WTC11 (cell line): ENCODE measurements at places on chromosomes 13 and 19. TPM values are rescaled to one million over a fixed set of nuclear protein-coding genes. Genes with fewer than 3 reads are reported as not detected.

The C19orf67 gene
- 0.35 to 0.87 TPM (median 0.41 TPM) in 3 replicates for total RNA-seq

The RASA3 gene
- total RNA-seq: 16.5 to 22.3 TPM (median 16.9 TPM) in 3 replicates

The WTIP gene
- total RNA-seq: 14.3 to 18.1 TPM (median 16.0 TPM) in 3 replicates

The CALR3 gene
- total RNA-seq: 0.21 to 0.87 TPM (median 0.50 TPM) in 3 replicates

The KCNC3 gene
- 8.5 to 10.1 TPM (median 10.0 TPM) in 3 replicates for total RNA-seq

The CTXN1 gene
- total RNA-seq: 41.5 to 48.2 TPM (median 44.3 TPM) in 3 replicates

The UPK1A gene
- total RNA-seq: 1.6 to 3.0 TPM (median 2.7 TPM) in 3 replicates

DNA sequence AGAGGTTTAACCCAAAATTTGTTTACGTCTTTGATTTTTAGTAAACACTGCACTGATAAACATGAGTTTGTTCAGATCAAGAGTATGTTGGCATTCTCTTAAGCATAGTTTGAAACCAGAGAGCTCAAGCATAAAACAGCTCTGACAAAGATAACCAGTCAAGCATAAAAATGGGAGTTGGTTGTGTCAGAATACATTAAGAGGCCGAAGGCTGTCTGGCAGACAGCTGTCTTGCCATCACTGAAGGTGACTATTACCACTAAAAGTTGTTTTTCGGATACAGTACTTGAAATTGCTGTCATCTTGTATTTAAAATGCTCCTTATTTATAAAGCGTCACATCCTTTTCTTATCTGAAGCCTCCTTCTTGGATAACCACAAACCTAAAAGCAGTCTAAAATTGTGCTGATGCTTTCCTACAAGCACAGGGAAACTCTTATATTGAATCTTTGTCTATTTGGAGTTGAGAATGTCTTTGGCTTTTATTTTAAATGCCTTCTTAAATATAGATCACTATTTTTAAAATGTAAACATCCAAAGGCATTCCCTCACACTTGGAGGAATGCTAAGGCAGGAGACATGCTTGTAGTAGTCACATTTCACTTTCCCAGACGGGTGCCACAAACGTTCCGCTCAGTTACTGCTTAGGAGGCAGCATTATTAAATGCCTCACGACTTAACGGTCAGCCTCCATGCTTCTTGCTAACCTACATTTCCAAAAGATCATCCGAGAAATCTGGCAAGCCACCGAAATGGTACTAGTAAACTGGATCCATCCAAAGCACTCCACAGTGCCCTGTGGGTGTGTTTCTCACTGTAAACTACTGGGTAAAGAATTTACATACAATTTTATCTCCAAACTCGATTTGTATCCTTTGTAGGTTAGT, 1.5 kb downstream of the SMAD9 start:
- no peak for DNase-seq
- H3K36me3 ChIP-seq: no peaks in the 10 kb centered on the region
- peaks cover 11% of the 10 kb centered on the region for H3K4me1 ChIP-seq
- H3K27me3 ChIP-seq: peaks cover 54% of the 10 kb centered on the region

DNA sequence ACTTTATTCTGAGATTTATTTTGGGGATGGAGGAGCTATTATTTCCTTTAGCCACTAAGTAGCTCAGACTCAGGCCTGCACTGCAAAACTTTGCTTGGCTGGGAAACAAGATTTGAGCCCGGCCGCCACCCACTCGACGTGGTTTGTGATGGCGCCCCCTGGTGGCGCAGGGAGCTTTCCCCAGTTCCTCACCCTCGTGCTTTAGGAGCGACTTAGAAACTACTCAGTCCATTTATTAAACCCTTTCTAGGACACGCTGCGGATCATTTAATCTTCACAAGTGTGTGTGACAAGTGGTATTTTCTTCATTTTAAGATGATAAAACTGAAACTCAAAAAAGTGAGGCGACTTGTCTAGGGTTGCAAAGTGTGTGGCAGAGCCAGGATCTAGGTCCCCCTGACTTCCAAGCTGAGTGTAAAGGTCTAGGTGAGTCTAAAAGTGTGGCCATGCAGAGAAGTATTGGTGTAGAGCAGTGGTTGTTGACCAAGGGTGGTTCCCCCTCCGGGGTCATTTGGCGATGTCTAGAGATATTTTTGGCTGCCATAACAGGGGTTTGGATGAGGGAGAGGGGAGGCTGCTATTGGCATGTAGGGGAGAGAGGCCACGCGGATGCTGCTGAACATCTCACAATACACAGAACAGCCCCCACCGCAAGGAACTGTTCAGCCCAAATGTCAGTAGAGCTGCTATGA, 2.2 kb downstream of the CXCL17 start:
- peak; percentile 85 for DNase-seq
- peaks cover 40% of the 10 kb centered on the region for H3K27me3 ChIP-seq
- no peak overlapping the region for H3K4me3 ChIP-seq
- H3K4me1 ChIP-seq: peaks cover 19% of the 10 kb centered on the region
- no peaks in the 10 kb centered on the region for H3K36me3 ChIP-seq

GRCh38 chr19:31641591-31641990, 292.4 kb upstream of the TSHZ3 start:
- no peak overlapping the region for H3K4me3 ChIP-seq
- H3K27me3 ChIP-seq: no peaks in the 10 kb centered on the region; the same call in 1 of the 2 replicates
- DNase-seq: no peak
- no peak overlapping the region for H3K27ac ChIP-seq
- peaks cover 5% of the 10 kb centered on the region; the same call in 1 of the 2 replicates for H3K36me3 ChIP-seq

GRCh38 chr19:13425151-13425550, 81.1 kb downstream of the CACNA1A start:
- H3K36me3 ChIP-seq: peaks cover 43% of the 10 kb centered on the region
- no peak overlapping the region for H3K4me3 ChIP-seq
- H3K27me3 ChIP-seq: no peaks in the 10 kb centered on the region; the same call in 1 of the 2 replicates
- no peak for DNase-seq
- no peak overlapping the region for H3K27ac ChIP-seq

- DNase-seq: no peak
- no peaks in the 10 kb centered on the region for H3K27me3 ChIP-seq
- peak overlapping the region; percentile 17; the same call in 1 of the 2 replicates for H3K27ac ChIP-seq
- H3K36me3 ChIP-seq: no peaks in the 10 kb centered on the region
- no peak overlapping the region for H3K4me3 ChIP-seq
Observed at GRCh38 chr13:104301171-104301975, 1235.2 kb upstream of the SLC10A2 start.

DNA sequence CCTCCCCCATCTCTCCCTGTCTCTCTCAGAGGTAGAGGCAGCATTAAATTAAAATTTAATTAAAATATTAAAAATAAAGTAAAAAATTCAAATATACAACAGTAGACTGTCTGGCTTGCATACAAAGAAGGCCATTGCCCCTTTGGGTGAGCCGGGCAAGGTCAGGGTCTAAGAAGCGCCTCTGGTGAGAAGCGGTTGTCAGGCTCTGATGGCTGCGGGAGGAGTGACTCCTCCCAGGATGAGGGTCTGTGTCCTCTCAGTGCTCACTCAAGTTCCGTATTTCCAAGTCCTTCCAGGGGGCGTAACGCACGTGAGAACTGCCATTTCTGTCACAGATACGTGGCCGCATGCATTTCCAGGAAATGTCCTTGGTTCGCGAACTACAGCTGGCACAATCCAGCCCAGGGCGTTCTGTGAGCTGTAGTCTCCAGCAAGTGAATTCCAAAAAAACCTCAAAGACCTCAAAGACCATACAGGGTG, 737 bp upstream of the ZNF181 start:
- H3K4me1 ChIP-seq: peaks cover 12% of the 10 kb centered on the region
- no peaks in the 10 kb centered on the region for H3K36me3 ChIP-seq
- H3K27ac ChIP-seq: peak overlapping the region; percentile 99
- peak overlapping the region; percentile 97 for H3K4me3 ChIP-seq
- peak; percentile 36 for DNase-seq

- H3K36me3 ChIP-seq: no peaks in the 10 kb centered on the region
- H3K27ac ChIP-seq: no peak overlapping the region
- peaks cover 26% of the 10 kb centered on the region for H3K4me1 ChIP-seq
- DNase-seq: no peak
- peaks cover 15% of the 10 kb centered on the region for H3K27me3 ChIP-seq
Observed at GRCh38 chr19:48678201-48678600, 5.4 kb upstream of the NTN5 start.

DNA sequence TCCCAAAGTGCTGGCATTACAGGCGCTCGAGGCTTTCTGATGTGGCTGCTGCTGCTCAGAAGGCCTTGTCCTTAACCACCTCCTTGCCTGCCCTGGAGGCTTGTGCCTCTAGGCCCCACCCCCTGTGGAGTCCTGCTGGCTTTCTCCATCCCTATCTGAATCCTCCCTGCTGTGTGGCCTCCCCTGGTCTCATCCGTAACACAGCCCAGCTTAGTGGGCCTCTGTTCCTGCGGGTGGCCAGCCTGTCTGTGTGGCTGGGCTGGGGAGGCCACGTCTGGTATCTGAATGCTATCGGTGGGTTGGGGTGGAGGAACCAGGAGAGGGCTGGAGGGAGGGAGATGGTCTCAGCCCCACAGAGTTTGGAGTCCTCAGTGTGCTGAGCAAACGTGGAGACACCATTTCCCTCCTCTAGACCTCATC, 4.7 kb downstream of the RPL28 start:
- H3K27ac ChIP-seq: peak overlapping the region; percentile 82
- no peak overlapping the region for H3K4me3 ChIP-seq
- H3K4me1 ChIP-seq: peaks cover 64% of the 10 kb centered on the region
- DNase-seq: no peak
- H3K36me3 ChIP-seq: peaks cover 41% of the 10 kb centered on the region

GRCh38 chr19:18168673-18169381, 4.8 kb upstream of the IFI30 start:
- H3K4me1 ChIP-seq: peaks cover 3% of the 10 kb centered on the region
- H3K27me3 ChIP-seq: peaks cover 1% of the 10 kb centered on the region; the same call in 1 of the 2 replicates
- no peak overlapping the region for H3K27ac ChIP-seq
- no peak overlapping the region for H3K4me3 ChIP-seq
- H3K36me3 ChIP-seq: peaks cover 29% of the 10 kb centered on the region

- peaks cover 9% of the 10 kb centered on the region; the same call in 1 of the 2 replicates for H3K27me3 ChIP-seq
- no peak overlapping the region for H3K27ac ChIP-seq
- H3K4me1 ChIP-seq: no peaks in the 10 kb centered on the region
- no peak overlapping the region for H3K4me3 ChIP-seq
Observed at GRCh38 chr13:112131713-112132113, 64.8 kb downstream of the SOX1 start.

DNA sequence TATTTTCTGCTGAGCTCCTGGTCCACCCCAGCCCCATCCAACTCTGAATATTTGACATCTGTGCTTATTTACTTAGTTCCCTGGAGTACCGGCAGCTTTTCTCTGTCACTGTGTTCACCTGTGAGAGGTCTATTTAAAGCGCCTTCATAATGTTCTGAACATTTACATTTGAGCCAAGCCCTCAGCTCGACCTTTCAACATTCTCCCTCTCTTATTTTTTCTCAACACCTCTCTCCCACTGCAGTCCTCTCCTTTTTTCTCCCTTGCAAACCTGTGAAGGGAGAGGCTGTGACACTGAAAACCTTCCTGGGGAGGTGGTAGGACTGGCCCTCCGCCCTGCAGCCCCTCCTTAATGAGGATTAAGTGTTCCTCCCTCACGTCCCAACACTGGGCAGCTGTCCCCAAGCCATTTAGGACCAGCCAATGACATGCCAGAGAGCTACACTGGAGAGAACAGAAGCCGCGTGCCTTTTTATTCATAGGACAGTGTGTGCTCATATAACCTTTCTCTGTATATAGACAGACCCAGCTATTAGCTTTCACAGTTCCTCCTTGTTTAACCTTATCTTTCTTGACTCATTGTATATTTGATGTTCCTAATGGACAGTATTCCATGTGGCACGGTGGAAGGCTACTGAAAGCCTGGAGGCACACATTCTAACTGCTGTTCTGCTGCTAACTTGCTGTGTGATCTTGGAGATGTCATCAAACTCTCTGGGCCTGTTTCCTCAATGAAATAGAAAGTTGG, 134.8 kb downstream of the NUFIP1 start:
- no peak overlapping the region for H3K4me3 ChIP-seq
- no peak for DNase-seq
- H3K27ac ChIP-seq: no peak overlapping the region

DNA sequence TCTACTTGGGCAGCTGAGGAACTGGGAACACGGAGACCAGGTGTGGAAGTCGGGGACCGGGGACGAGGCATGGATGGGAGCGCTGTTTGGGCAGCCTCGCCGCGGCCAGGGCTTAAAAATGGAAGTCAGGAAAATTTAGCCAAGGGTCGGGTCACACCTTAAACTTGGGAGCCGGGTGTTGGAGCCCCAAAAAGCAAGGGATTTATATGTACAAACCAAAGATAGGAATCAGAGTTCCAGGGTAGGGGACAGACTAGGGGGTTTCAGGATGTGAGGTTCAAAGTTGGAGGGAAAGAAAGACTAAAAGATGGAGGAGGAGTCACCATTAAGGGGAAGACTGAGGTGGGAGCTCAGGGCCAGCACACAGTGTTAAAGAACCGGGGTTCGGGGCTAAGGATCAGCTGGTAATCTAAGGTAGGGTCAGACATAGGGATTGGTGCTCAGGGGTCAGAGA, 530 bp downstream of the FOXA3 start:
- H3K36me3 ChIP-seq: no peaks in the 10 kb centered on the region
- H3K27me3 ChIP-seq: no peaks in the 10 kb centered on the region
- no peak for DNase-seq
- H3K27ac ChIP-seq: peak overlapping the region; percentile 78
- H3K4me3 ChIP-seq: peak overlapping the region; percentile 99

- peaks cover 3% of the 10 kb centered on the region; the same call in 1 of the 2 replicates for H3K36me3 ChIP-seq
- H3K4me3 ChIP-seq: no peak overlapping the region
- H3K4me1 ChIP-seq: peaks cover 10% of the 10 kb centered on the region
Observed at GRCh38 chr19:16361254-16361653, 36.6 kb downstream of the KLF2 start.

GRCh38 chr13:29702912-29703351, 107.4 kb upstream of the SLC7A1 start:
- H3K27ac ChIP-seq: no peak overlapping the region
- no peak for DNase-seq
- no peaks in the 10 kb centered on the region; the same call in 1 of the 2 replicates for H3K27me3 ChIP-seq
- no peak overlapping the region for H3K4me3 ChIP-seq
- no peaks in the 10 kb centered on the region for H3K36me3 ChIP-seq
- peaks cover 9% of the 10 kb centered on the region for H3K4me1 ChIP-seq

GRCh38 chr13:20968745-20969144, 66.2 kb upstream of the XPO4 start:
- peak overlapping the region; percentile 10; the same call in 1 of the 2 replicates for H3K27ac ChIP-seq
- H3K27me3 ChIP-seq: no peaks in the 10 kb centered on the region
- peaks cover 9% of the 10 kb centered on the region for H3K36me3 ChIP-seq

GRCh38 chr13:73335944-73336343, 277.1 kb downstream of the KLF5 start:
- H3K4me1 ChIP-seq: no peaks in the 10 kb centered on the region
- H3K27ac ChIP-seq: no peak overlapping the region
- H3K27me3 ChIP-seq: no peaks in the 10 kb centered on the region
- H3K4me3 ChIP-seq: no peak overlapping the region
- H3K36me3 ChIP-seq: no peaks in the 10 kb centered on the region

GRCh38 chr19:50843701-50844221, 10.4 kb upstream of the KLK15 start:
- H3K27ac ChIP-seq: no peak overlapping the region
- DNase-seq: no peak
- no peak overlapping the region for H3K4me3 ChIP-seq
- no peaks in the 10 kb centered on the region for H3K36me3 ChIP-seq
- peaks cover 11% of the 10 kb centered on the region for H3K4me1 ChIP-seq

DNA sequence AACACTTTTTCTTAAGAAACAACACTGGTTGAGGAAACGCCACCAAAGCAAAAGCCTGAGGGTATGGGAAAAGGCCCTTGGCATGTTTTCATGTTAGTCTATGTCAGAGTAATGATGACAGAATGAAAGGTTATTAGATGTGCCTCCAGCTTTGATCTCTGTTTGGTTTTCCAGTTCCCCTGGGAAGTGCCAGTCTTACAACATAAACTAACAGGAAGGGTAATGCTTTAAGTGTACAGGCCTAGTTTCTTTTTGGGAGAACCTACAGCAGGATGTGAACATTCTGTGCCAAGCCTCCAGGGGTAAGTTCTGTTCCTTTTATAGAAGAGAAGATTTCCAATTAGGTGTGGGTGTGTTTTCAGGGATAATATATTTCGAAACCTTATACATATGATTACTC, 121.7 kb downstream of the FNDC3A start:
- H3K27ac ChIP-seq: no peak overlapping the region
- H3K4me1 ChIP-seq: no peaks in the 10 kb centered on the region
- H3K4me3 ChIP-seq: no peak overlapping the region
- no peaks in the 10 kb centered on the region for H3K36me3 ChIP-seq
- H3K27me3 ChIP-seq: no peaks in the 10 kb centered on the region
